ENCODE measurements at places on chromosomes 12 and 14.

- H3K27ac ChIP-seq, result no peak overlapping the region
- H3K27me3 ChIP-seq, result no peaks in the 10 kb centered on the region
- DNase-seq, result no peak
These were observed 18.5 kb downstream of the FBRSL1 start for GRCh38 chr12:132508491-132508740.

- H3K4me1 ChIP-seq, result peaks cover 4% of the 10 kb centered on the region
- H3K27ac ChIP-seq, result no peak overlapping the region
- no peak overlapping the region for H3K4me3 ChIP-seq
These were observed 72.8 kb downstream of the ZNF664 start for GRCh38 chr12:124045671-124046455.

DNA sequence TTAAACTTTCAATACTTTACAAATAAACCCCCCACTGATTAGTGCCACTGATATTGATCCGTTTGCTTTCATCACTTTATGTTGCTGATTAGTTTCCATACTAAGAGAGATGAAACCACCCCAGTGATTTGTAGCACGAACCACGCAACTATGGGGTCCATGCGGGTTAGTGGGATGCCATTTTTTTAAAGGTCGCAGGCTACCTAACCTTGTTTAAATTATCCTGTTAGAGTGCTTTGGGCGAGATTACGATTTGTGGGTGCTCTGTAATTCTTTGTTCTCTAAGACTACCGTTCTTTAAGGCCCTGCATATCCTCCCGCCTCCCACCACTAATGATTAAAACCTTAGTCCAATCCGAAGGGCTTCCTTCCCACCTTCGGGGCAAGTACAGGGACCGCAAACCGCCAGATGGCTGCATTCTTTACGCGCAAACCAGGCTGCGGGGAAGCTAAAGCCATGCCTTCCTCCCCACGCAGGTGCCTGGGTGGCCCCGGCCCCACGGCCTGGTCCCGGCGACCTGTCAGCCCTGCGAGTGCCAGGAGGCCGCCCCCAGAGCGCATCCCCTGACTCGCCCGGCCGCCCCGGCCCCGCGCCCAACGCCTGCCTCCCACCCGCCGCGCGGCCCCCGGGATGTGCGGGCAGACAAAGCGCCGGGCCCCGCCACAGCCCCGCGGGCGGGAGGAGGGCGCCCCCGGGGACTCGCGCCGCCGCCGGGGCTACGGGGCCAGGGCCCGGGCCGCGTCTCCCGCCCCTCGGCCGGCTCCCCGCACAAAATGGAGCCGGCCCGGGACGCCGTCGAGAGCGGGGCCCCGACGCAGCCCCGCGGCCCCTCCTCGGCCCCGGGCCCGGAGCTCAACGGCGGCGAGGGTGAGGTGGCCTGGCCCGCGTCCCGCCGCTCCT, 759 bp downstream of the NFYB start:
- H3K27ac ChIP-seq, result peak overlapping the region; percentile 97
- peak overlapping the region; percentile 90 for H3K4me3 ChIP-seq
- H3K4me1 ChIP-seq, result peaks cover 11% of the 10 kb centered on the region
- H3K36me3 ChIP-seq, result peaks cover 31% of the 10 kb centered on the region

DNA sequence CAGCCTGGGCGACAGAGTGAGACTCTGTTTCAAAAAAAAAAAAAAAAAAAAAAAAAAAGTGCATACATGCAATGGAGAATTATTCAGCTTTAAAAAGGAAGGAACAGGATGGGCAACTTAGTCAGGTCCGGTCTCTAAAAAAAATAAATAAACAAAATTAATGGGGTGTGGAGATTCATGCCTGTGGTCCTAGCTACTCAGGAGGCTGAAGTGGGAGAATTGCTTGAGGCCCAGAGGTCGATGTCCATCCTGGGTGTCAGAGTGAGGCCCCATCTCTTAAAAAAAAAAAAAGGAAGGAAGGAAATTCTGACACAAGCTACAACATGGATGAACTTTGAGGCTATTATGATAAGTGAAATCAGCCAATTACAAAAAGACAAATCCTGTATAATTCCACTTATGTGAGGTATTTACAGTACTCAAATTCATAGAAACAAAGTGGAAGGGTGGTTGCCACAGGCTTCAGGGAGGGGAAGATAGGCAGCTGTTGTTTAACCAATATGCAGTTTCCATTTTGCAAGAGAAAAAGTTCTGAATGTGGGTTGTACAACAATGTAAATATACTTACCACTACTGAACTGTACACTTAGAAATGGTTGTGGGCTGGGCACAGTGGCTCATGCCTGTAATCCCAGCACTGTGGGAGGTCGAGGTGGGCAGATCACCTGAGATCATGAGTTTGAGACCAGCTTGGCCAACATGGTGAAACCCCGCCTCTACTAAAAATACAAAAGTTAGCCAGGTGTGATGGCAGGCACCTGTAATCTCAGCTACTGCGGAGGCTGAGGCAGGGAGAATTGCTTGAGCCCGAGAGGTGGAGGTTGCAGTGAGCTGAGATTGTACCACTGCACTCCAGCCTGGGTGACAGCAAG, 12.3 kb upstream of the APOF start:
- H3K27me3 ChIP-seq, result peaks cover 4% of the 10 kb centered on the region
- DNase-seq, result no peak
- H3K4me3 ChIP-seq, result no peak overlapping the region
- H3K36me3 ChIP-seq, result no peaks in the 10 kb centered on the region
- no peak overlapping the region for H3K27ac ChIP-seq
- no peaks in the 10 kb centered on the region for H3K4me1 ChIP-seq

- H3K4me1 ChIP-seq, result peaks cover 9% of the 10 kb centered on the region
- H3K27ac ChIP-seq, result no peak overlapping the region
- H3K27me3 ChIP-seq, result no peaks in the 10 kb centered on the region
- H3K36me3 ChIP-seq, result no peaks in the 10 kb centered on the region
- DNase-seq, result no peak
These were observed 124.7 kb upstream of the MAX start for GRCh38 chr14:65226824-65227604.

- no peaks in the 10 kb centered on the region for H3K27me3 ChIP-seq
- no peaks in the 10 kb centered on the region for H3K4me1 ChIP-seq
- no peak overlapping the region for H3K27ac ChIP-seq
- no peak overlapping the region for H3K4me3 ChIP-seq
- no peak for DNase-seq
These were observed 18.0 kb downstream of the DEPDC4 start for GRCh38 chr12:100248886-100249285.

GRCh38 chr12:49548822-49549648, 10.2 kb downstream of the KCNH3 start:
- DNase-seq, result peak; percentile 41
- peak overlapping the region; percentile 63 for H3K4me3 ChIP-seq
- no peak overlapping the region for H3K27ac ChIP-seq
- peaks cover 18% of the 10 kb centered on the region for H3K4me1 ChIP-seq
- no peaks in the 10 kb centered on the region for H3K36me3 ChIP-seq

DNA sequence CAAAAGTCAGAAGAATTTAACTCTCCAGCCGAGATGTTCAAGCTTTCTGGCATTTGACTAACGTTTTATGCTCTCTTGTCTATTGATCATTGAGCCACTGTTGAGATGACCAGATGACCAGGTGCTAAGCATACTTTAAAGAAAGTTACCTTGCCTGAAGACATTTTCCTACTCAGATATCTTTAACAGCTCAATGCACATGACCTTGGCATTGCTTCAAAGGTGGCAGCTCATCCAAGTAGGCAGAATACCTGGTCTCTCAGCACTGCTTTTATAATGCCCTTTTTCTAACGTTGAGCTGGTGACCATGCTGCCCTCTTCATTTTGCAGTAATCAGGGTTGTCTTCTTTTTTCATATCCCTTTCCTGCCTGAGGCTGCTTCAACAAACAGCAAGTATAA, 358.1 kb downstream of the RAD51B start:
- no peaks in the 10 kb centered on the region for H3K4me1 ChIP-seq
- no peak for DNase-seq
- no peak overlapping the region for H3K27ac ChIP-seq
- no peaks in the 10 kb centered on the region for H3K36me3 ChIP-seq

GRCh38 chr12:123614531-123614930, 12.6 kb downstream of the DDX55 start:
- no peak for DNase-seq
- no peaks in the 10 kb centered on the region for H3K27me3 ChIP-seq
- H3K4me3 ChIP-seq, result no peak overlapping the region
- peaks cover 95% of the 10 kb centered on the region for H3K36me3 ChIP-seq

- no peak overlapping the region for H3K27ac ChIP-seq
- peaks cover under 1% of the 10 kb centered on the region for H3K4me1 ChIP-seq
- H3K36me3 ChIP-seq, result peaks cover 24% of the 10 kb centered on the region
These were observed 670 bp upstream of the PSMA3 start for GRCh38 chr14:58243790-58244555.

DNA sequence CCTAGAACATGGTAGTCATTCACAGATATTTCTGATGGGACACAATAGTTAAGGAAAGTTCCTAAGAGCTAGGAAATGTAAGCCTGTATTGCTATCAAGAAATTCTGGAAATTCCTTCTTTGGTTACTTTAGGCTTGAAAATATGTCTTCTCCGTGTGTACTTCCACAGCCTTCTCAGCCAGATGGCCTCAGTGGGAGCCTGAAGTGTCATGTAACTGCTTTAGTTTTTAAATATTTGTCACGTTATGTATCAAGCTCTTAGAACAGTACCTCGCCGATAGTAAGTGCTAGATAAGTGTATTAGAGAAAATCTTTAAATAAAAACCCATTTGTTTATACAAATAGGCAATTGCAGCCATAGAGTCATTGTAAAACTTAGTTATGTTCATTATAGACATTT, 95.6 kb downstream of the DERA start:
- no peak overlapping the region for H3K4me3 ChIP-seq
- H3K36me3 ChIP-seq, result peaks cover 18% of the 10 kb centered on the region
- no peaks in the 10 kb centered on the region for H3K4me1 ChIP-seq

DNA sequence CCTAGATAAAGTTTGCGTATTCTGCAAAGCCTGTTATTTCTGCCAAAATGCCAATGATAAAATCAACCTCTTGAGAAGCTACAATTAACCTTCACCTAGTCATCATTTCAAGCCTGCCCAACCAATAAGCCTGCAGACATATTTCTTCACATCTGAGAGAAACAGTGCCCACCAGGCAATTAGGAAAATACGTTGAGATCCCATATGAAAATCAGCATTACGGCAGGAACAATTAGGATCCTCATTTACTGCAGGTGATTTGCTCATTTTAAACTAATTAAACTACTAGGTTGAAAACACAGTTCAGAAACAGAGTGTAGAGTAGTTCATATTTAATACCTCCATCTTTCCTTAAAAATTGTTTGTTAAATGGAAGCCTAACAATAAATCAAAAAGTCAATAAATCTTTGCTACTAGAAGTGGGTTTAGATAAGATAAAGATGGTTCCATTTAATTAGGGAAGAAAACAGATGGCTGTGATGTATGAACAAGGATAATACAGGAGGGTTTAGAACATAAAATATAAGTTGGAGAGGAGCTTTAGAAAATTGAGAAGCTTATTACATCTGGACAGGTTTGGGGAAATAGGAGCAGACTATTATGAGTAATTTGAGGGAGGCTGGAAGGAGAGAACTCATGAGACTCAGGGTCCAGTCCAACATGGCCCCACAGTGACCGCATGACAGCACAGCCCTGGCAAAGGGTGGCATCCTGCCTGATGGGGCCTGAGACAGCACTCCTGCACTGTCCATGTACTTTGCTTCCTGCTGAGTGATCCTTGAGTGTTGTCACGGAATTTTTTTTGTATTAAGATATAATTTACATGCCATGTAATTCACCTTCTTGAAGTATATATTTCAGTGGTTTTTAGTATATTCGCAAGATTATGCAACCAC, 26.9 kb upstream of the PYGL start:
- no peaks in the 10 kb centered on the region for H3K36me3 ChIP-seq
- no peaks in the 10 kb centered on the region for H3K27me3 ChIP-seq
- no peak for DNase-seq
- no peak overlapping the region for H3K27ac ChIP-seq
- H3K4me3 ChIP-seq, result no peak overlapping the region

GRCh38 chr14:69535230-69535848, 39.3 kb downstream of the CCDC177 start:
- H3K36me3 ChIP-seq, result no peaks in the 10 kb centered on the region
- peaks cover 2% of the 10 kb centered on the region for H3K4me1 ChIP-seq
- no peak overlapping the region for H3K27ac ChIP-seq
